ENCODE measurements at places on chromosomes 11 and 22. TPM values are rescaled to one million over a fixed set of nuclear protein-coding genes. Genes with fewer than 3 reads are reported as not detected.
A peak's percentile ranks its signal among the peaks of the same experiment; 100 is the strongest.

KRTAP5-11 gene
- total RNA-seq: not detected

GRCh38 chr11:123653827-123654565, 428 bp downstream of the SCN3B start:
- no peak for DNase-seq

DNA sequence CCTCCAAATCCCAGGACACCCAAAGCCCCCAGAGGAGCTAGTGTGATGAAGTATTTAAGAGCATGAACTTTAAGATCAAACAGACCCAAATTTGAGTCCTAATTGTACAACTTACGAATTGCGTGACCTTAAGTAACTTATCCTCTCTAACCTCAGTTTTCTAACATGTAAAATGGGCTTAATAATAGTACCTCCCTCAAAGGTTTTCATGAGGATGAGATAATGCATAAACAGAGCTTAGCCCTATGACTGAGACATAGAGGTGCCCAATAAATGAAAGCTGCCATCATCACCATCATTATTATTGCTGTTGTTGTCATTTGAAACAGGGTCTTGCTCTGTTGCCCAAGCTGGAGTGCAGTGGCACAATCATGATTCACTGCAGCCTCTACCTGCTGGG, 9.2 kb downstream of the SCN2B start:
- no peak for DNase-seq

SPA17 gene
- total RNA-seq: 6.8 TPM

CLCF1 gene
- total RNA-seq: 2.2 TPM

DNA sequence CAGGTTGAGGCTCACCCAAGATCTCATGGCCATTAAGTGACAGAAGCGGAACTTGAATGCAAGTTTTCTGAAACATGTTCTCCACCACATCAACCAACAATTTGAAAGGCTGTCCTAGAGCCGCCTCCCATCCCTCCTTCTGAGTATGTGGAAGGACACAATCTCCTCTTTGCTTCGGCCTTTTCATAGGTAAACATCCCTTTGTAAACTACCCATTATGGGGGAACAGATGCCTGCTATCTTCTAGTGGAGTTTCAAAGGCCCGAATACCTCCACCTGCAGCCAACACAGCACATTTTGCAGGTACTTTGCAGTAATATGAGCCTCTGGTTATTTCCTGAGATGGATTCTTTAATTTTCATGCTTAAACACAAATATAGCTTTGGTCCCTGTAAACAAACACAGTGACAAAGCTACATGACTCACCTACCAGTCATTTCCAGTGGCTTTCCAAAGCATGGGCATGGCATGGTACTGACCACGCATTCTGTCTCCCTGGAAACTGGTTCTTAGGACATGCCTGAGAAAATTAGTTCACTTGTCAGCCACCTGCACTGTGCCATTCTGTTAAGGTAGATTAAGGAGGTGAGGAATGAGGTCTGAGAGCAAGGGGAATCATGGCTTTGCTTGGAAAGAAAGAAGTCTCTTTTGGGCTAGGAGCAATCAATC, 60.2 kb downstream of the EHF start:
- peak; percentile 26 for DNase-seq

GRCh38 chr11:1486054-1486825, at the start of gene MOB2:
Gene MOB2 (minus strand): TSS chr11:1486779. CDS start chr11:1486556, 223 bp downstream.
- no peak for DNase-seq

DNA sequence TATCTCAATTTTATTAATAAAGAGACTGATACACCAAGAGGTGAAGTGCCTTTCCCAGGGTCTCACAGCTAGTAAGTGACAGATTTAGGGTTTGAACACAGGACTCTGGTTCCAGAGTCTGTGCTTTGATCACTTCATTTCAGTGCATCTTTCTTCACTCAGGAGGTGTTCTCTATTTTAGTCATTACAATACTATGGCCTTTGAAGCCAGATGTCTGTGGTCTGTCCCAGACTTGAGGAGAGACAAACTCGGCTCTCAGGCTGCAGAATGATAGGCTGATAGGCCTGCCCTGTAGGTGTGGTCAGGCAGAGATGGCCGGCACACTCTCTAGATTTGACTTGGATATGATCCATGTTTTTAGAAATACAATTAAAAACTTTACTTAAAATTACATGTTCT, 478.5 kb upstream of the CCDC90B start:
- no peak for DNase-seq

YPEL4 gene
- total RNA-seq: 0.20 TPM

Measured in pulmonary artery endothelial cell (primary cell).